ENCODE measurements at places on chromosomes 5 and 9.

GRCh38 chr9:91359083-91359482 lies 2.6 kb downstream of the AUH start:
- no peak for DNase-seq

DNA sequence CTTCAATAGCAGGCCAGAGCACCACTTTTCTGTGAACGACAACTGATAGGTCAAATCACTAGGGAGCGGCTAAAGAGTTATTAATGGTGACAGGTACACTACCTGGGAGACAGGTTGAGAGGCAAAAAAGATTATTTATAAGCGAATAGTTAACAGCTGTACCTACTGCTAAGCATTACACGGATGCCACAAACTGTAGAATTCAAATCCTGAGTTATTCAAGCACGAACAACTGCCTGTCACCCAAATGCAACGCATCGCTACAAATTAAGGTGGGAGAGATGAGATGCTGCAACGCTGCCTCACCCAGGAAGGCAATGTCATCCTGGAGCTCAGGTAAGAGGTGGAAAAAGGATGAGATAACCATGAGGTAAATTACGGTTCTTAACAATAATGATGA lies 342.9 kb downstream of the BNC2 start:
- no peak for DNase-seq

DNA sequence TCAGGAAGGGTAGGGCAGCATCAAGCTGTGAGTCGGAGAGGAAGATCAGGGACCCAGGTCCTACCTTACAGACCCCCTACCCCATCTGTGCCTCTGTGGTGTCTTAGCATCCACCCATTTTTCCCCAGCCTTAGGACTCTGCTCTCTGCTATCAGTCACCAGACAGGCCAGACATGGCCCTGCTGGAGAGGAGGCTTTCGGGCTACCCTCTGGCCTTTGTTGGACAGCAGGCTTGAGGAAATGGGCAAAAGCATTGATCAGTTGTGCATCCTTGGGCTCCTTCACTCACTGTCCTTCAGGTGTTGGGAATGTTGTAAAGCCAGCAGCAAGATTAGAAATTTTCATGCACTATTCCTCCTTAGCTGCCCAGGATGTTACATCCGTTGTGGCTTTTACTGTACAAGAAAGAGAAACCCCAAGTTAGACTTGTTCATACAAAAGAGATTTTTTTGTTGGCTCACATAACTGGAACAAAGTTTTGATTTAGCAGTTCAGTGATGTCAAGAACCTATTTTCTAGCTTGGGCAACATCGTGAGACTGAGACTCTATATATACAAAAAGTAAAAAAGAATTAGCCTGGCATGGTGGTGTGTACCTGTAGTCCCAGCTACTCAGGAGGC lies 17.4 kb upstream of the TNFAIP8 start:
- no peak for DNase-seq

GRCh38 chr5:74839229-74839628 lies 27.0 kb downstream of the FAM169A start:
- DNase-seq = no peak

GRCh38 chr9:111038331-111039230 lies at the start of gene LPAR1:
TSS of gene LPAR1 (minus strand) at chr9:111038470. CDS start at chr9:110972117, 66,353 bp downstream.
- DNase-seq = no peak

- no peak for DNase-seq
Observed at GRCh38 chr9:127493592-127494303, 42.4 kb downstream of the LRSAM1 start.

DNA sequence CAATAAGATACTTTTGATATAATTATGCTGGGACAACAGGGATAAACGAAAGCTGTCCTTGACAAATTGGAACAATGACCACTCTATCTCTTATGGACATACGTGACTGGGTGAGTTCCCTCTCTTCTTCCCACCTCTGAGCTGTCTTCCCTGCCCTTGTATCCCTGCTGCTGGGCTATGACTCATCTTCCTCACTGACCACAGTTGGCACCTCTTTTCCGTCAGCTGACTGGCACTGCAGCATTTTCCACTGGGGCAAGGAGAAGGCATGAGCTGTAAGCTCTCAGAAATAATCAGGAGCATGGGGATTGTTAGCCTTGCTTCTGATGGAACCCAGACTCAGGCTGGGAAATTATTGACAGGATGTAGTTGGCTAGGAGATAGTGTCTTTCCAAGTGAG lies 48.7 kb downstream of the PCSK1 start:
- DNase-seq = no peak

DNA sequence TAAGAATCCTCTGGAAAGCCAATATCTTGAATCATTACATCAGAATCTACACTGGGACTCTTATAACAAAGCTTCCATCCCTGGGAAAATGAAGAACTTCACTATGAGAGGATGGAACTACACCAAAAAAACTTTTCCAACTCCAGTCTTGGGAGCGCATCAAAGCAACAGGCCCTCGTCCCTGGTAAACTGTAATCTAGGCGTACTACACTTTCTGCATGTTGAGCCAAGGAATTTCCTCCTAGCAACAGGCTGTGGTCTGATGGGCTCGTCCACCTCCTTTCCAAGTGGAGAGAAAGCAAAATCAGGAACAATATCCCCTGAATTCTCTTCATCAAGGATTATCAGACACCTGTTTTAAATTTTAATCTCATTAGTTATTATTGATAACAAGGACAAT lies 94.1 kb downstream of the NFIB start:
- no peak for DNase-seq

- no peak for DNase-seq
Observed at GRCh38 chr5:81397176-81397575, 3.2 kb upstream of the ACOT12 start.

DNA sequence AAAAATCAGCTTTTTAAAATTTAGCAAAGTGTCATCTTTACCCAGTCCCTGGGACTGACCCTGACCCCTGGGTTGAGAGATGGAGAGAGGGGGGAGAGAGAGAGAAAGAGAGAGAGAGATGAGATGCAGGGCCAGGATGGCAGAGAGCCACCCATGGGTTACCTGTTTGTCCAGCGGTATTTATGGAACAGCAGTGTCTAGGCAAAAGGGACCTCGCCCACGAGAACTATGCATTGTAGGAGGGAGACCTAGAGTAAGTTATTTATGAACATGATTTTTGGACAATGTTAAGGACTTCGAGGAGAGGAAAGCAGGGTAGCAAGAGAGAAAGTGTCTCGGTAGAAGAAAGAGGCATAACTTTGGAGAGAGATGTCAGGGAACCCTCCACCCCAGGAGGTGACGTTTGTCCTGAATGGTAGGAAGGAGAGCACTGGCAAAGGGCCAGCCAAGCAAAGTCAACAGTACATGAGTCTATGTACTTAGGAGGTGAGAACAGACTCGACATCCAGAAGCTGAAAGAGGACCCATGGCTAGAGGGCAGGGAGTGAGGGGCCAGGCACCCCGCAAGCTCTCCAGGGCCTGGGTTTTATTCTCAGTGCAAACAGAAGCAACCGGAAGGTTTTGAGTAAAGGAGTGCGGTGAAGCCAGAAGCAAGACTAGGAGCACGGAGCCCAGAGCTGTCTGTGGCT lies 30.5 kb upstream of the MSX2 start:
- DNase-seq = no peak

GRCh38 chr9:116515541-116515940 lies 171.6 kb upstream of the TRIM32 start:
- no peak for DNase-seq

Data from activated CD4-positive, CD25-positive, alpha-beta regulatory T cell (primary cell).